ENCODE measurements at places on chromosomes 3 and 15.

DNA sequence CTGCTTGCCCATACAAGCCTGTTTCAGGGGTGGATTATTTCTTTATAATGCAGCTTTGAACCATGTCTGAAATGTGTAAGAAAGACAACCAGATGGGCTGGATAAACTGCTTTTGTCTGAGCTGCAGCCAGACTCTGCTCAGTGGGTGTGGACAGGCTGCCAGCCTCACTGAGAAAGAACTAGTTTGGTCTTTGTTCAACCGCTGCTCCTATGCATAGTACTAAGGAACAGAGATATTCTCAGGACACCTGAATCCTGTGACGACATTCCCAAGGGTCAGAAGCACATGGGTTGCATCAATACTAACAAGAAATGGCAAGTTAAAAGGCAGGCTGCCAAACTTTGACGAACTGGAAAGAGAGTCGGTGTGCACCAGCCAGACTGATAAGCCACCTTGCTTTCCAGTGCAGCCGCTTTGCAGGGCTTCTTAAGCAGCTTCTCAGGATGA lies 57.2 kb downstream of the PLD1 start:
- no peak for DNase-seq

GRCh38 chr3:94927175-94927574 lies 864.3 kb downstream of the NSUN3 start:
- no peak for DNase-seq

GRCh38 chr3:24352893-24353553 lies 141.6 kb downstream of the THRB start:
- no peak for DNase-seq

DNA sequence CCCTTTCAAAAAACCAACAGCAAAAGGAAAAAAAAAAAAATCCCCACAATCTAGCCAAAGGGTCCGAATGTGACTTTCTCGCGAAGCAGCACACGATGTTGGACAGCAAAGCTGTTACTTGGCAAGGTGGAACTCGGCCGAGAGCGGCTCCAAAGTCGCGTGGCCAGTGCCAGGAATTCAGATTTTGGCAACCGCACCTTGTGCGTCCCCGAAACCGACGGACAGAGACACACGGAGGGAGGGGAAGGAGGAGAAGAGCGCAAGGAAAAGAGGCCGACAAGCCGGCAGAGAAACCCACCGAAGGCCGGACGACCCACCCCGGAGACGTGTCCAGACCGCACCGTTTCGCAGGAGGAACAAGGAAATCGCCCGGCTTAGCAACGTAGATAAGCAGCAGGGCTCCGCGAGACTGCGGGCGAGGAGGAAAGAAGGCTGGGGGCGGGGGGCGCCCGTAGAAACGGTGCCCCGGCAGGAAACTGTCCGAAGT lies 517.3 kb downstream of the MECOM start:
- peak; percentile 78 for DNase-seq

DNA sequence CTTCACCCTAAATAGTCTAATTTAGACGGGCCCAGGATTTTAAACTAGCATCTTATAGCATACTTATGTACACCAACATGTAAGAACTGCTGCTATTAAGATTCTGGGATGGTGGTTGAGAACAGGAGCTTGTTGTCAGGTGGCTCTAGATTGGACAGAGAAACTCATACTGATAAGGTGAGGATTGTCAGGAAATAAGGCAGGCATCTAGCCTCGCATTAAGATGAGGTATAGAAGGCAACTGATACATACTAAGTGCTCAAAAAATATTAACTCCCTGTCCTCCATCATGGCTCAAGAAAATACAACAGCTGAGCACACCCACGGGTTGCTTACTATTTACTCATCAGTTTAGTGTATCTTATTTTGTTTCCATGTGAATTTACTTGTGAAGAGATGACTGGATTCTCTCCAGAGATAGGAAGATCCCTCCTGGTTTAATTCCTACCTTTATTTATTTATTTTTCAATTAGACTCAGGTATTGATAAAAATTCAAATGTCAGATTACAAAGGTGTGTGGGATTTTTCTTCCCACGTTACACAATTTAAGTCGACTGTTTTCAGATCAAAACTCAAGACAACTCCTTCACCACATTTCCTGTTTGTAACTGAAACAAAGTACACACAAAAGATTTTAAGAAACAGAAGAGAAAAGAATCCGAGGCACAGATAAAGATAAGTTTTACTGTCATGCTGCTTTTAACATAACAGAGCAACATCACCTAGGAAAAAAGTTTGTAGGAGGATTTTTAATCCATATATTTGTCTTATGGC lies at the start of gene TRAT1:
Gene TRAT1 (plus strand): TSS at position 664 of the 775 bp plus-strand sequence. CDS start 142 bp downstream, outside the sequence.
- no peak for DNase-seq
